ENCODE measurements at places on chromosomes 3 and 15. TPM values are rescaled to one million over a fixed set of nuclear protein-coding genes. Genes with fewer than 3 reads are reported as not detected.

MAP1A gene
- 12.7 TPM for total RNA-seq

CP gene
- not detected for total RNA-seq

ZWILCH gene
- total RNA-seq: 31.8 TPM

PATL2 gene
- 22.5 TPM for total RNA-seq

SQOR gene
- 92.6 TPM for total RNA-seq

LRRC49 gene
- total RNA-seq: not detected

STAC gene
- not detected for total RNA-seq

UROC1 gene
- not detected for total RNA-seq

PLCH1 gene
- 0.59 TPM for total RNA-seq

EFCAB12 gene
- 0.43 TPM for total RNA-seq

GRM7 gene
- not detected for total RNA-seq

CCDC39 gene
- total RNA-seq: not detected

IP6K2 gene
- total RNA-seq: 59.9 TPM

STRC gene
- total RNA-seq: 0.36 TPM

ECE2 gene
- not detected for total RNA-seq

CCR3 gene
- 0.16 TPM for total RNA-seq

C3orf62 gene
- total RNA-seq: 12.7 TPM

ERICH6 gene
- not detected for total RNA-seq

All from T-helper 2 cell treated with Interferon-gamma antibody and Interleukin-4, amounts not matched to agents 100 ng/mL and 5 ng/mL, for 36 hours (primary cell).